Stimulated activated naive CD8-positive, alpha-beta T cell treated with anti-CD3 and anti-CD28 coated beads, Interleukin-15, amount 100 ng/mL, for 72 hours (primary cell): ENCODE measurements at places on chromosomes 1 and 21.

GRCh38 chr1:15394258-15394690 lies 15.4 kb upstream of the EFHD2 start:
- no peak for DNase-seq

DNA sequence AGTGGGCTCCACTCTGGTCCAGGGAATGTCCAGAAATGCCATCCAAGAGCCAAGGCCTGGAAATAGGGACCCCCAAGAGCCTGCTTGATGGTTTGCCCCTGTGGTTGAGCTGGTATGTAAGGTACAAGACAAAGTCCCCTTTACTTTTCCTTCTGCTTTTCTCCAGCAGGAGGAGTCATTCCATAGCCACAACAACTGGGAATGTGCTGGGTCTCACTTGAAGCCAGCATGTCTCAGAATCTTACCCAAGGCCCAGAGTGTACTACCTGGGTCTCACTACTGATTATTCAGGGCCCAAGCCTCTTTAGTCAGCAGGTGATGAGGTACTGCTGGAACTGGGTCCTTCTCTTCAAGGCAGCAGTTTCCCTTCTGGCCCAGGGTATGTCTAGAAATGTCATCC lies 62.1 kb upstream of the CD55 start:
- no peak for DNase-seq

DNA sequence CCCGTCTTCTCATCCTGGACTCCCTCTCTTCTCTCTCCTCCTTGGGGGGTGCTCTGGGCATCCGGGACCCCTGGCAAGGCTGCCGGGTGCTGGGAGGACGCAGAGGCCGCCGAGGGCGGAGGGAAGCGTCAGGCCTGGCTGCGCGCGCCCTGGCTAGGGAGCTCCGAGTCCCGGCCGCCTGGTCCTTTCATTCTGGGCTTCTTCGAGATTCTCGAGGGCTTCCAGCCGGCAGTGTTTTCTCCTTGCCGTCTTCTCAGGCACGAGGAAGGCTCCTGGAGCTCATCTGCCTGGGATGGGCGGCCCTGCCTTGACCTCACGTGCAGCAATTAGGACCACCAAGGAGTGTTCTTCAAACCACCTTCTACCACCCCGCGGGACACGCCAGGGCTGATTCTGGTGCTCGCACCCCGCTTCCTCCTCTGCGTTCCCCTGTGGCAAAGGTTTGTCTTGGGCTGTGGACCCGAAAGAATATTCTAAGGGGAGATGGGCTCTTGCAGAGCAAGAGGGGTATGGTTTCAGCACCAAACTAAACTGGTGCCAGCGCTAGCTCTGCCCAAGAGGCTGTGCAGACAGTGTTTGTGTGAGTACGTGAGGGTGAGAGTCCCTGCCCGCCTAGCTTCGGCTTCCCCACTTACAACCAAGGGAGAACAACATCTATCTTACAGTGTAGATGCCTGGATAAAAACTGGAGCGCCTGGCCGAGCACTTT lies 36.5 kb downstream of the PIK3CD start:
- no peak for DNase-seq

DNA sequence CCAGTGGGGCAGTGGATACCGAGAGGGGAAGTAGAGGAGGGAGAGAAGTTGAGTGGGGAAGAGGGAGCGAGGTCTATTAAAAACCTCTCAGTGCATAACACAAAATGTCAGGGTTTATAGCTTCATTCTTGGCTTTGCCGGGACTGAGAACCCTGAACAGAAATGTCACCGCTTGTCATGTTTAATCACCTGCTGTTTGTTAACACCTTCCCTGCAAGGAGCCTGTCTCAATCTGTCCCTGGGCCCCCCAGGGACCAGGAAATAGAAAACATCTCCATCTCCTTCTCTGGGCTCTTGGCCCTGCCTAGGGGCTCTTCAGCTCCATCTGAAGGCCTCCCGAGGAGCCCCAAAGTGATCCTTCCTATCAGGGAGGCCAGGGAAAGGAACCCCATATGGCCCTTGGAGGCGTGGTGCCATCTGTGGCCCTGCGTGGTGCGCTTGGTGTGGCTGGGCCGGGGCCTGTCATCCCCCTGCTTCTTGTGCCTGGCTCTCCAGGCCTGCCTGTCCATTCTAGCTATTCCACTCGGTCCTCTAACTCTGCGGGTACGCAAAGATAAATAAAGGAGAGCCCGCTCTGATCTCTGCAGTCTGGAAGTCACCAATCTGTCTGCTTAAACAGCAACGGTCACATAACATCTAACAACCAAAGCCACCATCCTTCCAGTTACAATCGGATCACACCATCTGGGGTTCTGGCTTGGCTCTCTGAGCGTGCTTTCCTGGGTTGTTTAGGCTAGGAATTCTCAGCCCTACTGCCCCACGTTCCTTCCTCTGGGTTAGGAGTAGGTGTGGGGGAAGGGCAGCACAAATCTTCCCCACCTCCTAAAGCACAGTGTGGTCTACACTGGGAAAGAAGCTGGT lies 113.8 kb downstream of the CASZ1 start:
- no peak for DNase-seq

DNA sequence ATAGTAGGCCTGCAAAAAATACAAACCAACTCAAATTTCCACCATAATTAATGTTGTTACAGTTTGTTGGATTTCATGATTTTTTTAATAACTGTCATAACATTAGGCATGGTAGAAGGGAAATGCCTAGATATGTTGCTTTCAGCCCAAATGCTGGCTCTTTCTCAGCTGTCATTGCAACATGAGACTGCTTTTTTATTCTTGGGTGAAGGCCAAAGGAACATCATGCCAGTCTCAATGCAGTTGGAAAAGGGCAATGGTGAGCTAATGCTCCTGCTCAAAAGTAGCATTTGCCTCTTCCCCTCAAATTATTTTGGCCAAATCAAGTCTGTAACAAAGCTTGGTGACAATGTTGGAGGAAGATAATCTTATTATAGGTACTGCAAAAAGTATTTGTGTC lies 877.7 kb upstream of the PRMT6 start:
- no peak for DNase-seq

- no peak for DNase-seq
Measured at GRCh38 chr1:38680801-38681510, 178.6 kb downstream of the RRAGC start.

DNA sequence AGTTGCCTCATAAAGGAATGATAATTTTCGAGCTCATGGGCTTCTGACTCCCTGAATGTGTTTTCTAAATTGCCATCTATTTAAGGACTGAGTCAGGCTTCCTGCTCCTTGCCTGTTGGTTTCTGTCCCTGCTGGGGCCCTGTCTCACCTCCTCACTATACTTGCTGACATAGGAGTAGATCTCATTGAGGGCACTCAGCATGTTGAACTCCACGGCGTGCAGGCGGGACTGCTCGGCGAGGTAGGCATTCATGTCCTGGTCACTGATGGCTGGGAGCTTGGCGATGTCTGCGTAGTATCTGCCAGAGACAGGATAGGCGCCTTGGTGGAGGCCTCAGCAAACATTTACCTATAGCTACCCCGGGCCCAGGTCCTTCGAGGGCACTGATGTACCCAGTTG lies 116.9 kb upstream of the CD34 start:
- DNase-seq: no peak

DNA sequence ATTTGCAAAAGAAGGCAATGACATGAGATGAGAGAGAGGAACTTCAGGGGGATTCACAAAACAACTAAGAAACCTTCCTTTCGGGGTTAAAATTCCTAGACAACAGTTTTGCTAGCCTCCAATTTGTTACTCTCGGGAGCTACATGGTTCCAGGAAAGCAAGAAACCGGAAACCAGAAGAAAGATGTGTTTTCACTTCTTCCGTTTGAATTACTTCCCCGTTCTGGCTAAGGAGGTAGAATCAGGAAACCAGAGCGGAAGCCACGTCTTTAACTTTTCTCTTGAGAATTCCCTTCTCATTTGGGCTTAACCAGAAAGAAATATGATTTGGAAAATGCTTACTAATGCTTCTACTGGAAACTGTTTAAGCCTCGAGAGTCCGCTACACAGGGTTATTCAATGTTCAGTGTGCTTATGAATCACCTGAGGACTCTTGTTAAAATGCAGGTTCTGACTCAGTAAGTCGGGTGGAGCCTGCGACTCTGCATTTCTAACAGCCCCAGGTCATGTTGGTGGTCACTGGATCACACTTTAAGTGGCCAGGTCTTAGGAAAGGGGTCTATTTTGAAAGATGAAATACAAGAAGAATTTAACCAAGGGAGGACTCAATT lies 43.5 kb upstream of the MCOLN3 start:
- peak; percentile 12 for DNase-seq

GRCh38 chr1:53396573-53397268 lies 62.5 kb upstream of the DMRTB1 start:
- DNase-seq: no peak
